ENCODE measurements at places on chromosomes 6 and 20.

DNA sequence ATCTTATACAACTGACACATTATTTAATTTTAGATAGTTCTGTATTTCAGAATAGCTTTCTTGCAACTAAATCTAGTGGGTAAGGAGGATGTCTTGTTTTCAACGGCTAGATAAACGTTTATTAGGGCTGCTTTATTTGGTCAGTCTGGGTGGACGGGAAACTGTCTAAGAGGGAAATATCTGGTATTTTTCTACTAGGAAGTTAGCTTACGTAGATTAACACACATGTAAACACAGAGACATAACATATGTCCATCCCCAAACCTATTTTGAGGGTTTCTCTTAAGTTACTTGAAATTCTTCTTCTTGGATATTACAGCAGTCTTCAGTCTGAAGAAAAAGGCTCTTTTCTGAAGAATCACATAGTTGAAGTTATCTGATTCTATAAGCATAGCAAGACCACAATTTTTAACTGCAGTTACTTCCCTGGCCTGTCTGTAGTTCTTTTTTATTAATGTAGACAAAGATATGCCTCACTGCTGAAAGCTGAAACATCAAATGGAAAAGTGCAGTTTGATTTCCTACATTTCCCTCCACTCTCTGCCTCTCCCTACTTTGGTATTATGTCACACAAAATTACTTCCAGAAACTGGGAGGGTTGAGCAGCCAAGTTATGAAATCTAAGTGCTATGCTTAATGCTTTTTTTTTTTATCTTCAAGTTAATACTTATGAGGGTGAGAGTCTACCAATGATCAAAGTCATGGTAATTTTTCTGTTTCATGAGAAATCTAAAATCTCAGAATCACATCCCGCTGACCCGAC is 37.4 kb downstream of the PLAGL1 start:
- DNase-seq, result peak; percentile 94

DNA sequence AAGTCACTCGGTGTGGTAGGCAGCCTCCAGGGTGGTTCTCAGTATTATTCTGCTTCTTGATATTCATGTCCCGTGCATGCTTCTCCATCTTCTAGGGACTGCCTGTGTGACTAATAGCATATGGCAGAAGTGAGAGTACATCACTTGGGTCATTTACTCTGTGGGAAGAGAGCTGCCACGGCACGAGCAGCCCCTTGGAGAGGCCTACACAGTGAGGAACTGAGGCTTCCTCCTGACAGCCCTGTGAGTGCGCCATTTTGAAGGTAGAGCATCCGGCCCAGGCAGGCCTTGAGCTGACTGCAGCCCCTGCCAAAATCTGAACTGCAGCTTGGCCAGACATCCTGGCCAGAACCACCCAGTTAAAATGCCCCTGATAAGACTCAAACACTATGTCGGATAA is 17.3 kb upstream of the MCUR1 start:
- DNase-seq, result no peak

GRCh38 chr6:27672113-27672799 is 199.4 kb upstream of the ZNF184 start:
- peak; percentile 13 for DNase-seq

- DNase-seq, result peak; percentile 76
Observed at GRCh38 chr6:27176523-27177484, 70.7 kb upstream of the PRSS16 start.

DNA sequence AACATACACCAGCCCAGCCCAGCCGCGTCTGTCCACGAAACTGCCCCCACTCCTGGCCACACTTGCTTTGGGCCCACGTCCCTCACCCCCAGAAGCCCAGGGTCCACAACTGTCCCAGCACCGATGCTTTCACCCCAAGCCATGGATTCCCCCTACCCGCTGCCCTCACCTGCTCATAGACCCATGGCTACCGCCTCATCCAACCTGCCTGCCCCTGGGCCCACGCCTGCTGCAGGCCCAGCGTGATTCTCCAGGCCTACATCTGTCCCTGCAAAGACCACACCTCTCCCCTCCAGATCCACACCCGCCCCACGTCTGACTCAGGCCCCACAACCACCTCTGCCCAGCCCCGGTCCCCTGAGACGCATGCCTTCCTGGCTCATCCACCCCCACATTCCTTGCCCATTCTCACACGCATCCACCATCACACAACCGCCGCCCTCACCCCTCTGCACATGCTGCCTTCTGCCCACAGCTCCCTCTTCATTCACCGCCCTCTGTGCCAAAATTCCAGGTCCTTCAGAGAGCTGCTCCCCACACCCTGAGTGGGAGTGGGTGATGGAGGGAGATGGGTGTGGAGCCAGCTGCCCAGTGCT is 86.7 kb downstream of the GRM4 start:
- DNase-seq, result no peak

GRCh38 chr20:62048821-62049291 is 16.8 kb downstream of the TAF4 start:
- no peak for DNase-seq

GRCh38 chr6:144666781-144667180 is 381.6 kb downstream of the UTRN start:
- DNase-seq, result no peak

DNA sequence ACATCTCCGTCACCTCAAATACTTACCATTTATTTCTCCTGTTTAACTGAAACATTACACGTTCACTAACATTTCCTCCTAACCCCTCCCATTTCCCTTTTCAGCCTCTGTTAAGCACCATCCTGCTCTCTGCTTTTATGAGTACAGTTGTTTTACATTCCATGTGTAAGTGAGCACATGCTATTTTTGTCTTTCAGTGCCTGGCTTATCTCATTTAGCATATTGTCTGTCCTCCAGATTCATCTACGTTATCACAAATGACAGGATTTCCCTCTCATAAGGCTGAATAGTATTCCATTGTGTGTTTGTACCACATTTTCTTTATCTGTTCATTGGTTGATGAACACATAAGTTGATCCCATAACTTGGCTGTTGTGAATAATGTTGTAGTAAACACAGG is 22.7 kb downstream of the TAF11 start:
- DNase-seq, result peak; percentile 57

- DNase-seq, result no peak
Observed at GRCh38 chr6:148317739-148318138, 24.9 kb upstream of the SASH1 start.

GRCh38 chr6:36094238-36094637 is 36.1 kb upstream of the MAPK13 start:
- no peak for DNase-seq

GRCh38 chr20:34928411-34928810 is 27.2 kb downstream of the GSS start:
- DNase-seq, result no peak

DNA sequence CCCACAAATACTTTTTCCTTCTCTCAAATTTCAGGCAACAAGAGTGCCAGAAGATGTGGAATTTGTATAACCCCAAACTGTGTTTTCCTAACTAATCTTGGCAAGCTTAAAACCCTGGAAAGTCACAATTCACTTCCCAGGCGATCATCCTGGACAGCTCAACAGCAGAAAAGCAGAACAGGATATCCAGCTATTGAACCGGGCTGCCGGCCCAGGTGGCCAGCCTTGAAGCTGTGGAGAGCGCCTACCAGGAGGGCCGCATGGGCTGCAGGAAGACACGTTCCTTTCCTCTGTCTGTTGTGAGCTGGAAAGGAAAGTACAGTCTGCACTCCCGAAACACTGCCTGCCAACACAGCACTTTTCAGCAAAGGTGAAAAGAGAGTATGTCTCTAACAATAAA is 719.7 kb upstream of the MARCKS start:
- DNase-seq, result peak; percentile 97

DNA sequence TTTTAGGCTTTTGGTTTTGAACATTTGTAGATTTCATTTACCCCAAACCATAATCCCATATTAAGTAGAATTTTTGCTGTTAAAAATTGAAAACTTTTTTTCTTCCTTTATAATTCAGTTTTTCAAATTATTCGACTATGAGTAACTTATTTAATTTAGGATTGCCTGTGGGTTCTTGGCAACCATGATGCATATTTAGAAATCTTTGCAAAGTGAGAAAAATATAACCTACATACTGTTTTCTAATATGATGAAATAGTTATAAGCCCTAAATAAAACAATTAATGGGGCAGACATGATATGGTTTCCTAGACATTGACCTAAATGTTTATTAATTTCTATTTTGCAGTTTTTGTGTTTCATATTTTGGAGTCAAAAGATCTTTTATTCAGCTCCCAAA is 23.6 kb downstream of the NEDD9 start:
- DNase-seq, result no peak

- DNase-seq, result peak; percentile 95
Observed at GRCh38 chr6:157669747-157670216, 153.3 kb upstream of the SNX9 start.

All from muscle of leg (tissue), 16 donors.